ENCODE measurements at places on chromosomes 16 and 17.

DNA sequence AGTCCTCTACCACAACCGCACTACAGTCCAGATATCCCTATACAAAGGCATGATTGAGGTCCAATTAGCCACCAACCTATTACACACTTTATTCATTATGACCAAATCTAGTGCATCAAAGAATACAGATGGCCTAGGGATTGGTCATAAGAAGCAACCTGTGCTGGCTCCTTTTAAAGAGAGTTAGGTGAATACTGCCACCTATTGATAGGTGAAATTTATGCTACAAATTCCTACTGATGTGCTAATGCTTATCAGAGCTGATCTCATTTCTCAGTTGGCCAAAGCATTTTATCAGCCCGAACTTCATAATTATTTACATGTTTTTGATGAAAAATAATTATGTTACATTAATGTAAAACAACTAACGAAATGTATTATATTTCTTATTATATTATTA, 166.3 kb downstream of the ANKFN1 start:
- DNase-seq = no peak

DNA sequence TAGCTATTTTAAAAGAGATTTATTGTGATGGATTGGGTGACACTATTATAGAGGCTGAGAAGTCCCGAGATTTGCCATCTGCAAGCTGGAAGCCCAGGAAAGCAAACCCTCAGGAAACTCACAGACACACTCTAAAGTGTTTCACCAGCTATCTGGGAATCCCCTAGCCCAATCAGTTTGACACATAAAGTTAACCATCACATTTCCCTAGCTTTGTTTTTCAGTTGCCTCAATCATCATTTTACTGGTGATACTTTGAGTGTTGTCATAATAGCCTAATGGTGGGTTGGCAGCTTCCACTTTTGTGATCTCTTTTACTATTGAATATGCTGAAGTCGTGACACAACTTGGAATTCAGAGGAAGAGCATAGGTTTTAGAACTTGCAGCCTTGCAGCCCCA, 1.8 kb downstream of the SGF29 start:
- DNase-seq = peak; percentile 11

- DNase-seq = no peak
Measured at GRCh38 chr16:71172481-71173207, 57.9 kb downstream of the HYDIN start.

DNA sequence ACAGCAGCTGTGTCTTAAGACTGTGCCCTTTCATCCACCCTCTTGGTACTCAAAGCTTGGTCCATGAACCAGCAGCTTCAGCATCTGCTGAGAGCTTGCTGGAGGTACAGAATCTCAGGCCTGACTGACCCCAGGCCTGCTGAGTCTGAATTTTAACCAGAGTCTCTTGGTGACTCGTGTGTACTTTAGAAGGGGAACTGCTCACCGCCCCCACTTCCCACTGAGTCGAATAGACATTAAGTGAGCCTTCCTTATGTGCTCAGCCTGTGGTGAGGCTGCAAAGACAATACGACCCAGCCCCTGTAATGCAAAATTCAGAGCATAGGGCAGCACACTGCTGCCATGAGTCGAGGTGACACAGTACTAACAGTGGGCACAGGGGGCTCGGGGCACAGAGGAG, 662.8 kb downstream of the WWOX start:
- DNase-seq = peak; percentile 63

DNA sequence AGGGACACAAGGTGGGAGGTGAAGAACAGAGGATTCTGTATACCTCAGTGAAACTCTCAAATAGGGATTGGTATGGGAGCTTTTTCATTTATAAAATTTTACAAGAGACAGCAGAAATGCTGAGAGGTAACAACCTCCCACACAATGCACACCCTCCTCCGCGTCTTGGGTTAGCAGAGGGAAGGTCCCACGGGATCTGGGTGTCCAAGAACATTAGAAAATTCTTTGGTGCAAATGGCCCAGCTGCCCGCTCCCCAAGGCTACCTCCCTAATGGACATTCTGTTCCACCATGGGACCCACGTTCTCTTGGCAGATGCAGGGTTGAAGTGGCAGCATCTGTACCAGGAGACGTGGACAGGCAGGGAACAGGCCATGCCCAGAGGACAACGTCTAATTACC, 22.5 kb downstream of the GPR139 start:
- DNase-seq = no peak

DNA sequence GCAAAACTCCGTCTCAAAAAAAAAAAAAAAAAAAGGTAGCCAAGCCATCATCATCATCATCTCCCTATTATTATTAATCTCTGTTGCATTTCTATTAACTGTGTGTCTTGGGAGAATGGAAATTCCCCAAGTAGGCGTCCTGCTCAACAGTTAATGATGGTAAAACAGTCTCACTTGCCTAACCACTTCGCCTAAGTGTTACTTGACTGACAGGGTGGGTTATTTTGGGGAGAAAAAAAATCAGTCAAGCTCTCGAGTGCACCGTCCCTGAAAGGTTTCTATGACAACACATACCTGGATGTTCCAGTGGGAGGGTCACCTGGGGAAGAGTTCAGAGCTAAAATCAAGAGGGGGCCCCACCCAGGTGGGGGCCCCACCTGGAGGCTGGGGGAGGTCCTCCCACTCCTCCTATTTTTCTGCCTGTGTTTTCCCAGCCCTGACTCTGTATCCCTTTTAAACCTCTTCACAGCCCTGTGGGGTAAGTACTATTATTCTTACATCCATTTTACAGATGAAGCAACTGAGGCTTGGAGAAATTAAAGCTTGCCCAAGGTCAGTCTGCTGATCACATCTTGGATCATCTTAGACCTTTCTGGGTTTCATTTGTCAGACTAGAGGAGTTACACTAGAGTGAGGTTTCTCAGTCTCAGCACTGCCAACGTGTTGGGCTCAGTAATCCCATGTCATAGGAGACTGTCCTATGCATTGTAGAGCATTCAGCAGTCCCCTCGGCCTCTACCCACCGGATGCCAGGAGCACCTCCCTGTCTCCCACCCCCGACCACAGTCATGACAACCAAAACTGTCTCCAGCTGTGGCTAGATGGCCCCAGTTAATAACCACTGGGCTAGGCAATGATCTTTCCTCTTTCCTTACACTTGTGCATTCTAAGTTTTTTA, 11.0 kb upstream of the ABAT start:
- no peak for DNase-seq

DNA sequence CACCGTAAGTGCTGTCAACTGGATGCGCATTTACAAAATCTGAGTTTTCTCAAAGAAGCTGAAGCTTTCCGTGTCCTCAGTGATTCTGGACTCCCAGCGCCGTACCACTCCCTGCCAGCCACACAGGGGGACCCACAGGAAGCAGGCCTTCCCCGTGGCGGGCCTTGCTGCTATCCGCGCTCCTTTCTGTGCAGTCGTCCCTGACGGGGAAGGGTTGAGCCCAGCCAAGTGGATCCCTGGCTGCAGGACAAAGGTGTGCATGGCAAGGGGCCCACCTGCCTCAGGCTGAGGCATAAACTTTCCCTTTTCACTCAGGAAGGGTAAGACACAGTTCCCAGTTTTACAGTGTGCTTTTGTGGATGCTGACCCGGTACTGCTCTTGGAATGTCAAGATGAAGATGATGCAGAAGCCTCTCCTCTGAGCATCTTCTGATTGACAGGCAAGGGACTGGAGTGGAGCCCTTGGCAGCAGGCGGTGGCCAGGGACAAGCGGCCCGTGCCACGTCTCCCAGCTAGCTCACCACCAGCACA, 93.0 kb downstream of the ANKRD11 start:
- no peak for DNase-seq

DNA sequence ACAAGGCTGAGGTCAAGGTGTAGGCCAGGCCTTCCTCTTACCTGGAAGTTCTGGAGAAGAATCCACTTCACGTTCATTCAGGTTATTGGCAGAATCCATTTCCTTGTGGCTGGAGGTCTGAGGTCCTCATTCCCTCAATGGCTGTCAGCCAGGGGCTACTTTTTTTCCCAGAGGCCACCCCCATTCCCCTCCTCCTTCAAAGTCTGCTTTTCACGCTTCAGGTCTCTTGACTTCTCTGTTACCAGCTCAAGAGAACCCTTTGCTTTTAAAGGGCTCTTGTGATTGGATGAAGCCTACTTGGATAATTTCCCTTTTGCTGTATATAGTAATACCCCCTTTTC, 55.1 kb upstream of the LGALS9 start:
- no peak for DNase-seq

Data from activated CD4-positive, alpha-beta memory T cell treated with anti-CD3 and anti-CD28 coated beads for 36 hours (primary cell).